ENCODE measurements at places on chromosomes 4 and X.

GRCh38 chrX:155001873-155002272 lies 20.6 kb downstream of the F8 start:
- DNase-seq: no peak

GRCh38 chr4:68109868-68110267 lies 19.8 kb downstream of the TMPRSS11F start:
- DNase-seq: no peak

DNA sequence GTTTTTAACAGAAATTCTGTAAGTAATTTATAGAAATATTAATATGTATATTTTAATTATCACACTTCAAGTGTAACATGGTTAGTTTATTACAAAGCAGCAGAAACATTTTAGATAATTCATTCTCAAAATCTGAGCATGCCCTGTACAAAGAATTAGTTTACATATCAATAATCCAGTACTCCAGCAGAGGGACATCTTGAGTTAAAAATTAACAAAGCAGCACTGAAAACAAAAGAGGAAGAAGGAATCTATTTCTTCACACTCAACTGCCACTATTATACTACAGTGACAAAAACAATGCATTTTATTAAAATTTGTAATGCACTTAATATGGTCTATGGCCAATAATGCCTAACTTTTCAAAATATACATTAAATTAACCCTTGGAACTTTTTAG lies 179.1 kb upstream of the KLHL4 start:
- DNase-seq: no peak

DNA sequence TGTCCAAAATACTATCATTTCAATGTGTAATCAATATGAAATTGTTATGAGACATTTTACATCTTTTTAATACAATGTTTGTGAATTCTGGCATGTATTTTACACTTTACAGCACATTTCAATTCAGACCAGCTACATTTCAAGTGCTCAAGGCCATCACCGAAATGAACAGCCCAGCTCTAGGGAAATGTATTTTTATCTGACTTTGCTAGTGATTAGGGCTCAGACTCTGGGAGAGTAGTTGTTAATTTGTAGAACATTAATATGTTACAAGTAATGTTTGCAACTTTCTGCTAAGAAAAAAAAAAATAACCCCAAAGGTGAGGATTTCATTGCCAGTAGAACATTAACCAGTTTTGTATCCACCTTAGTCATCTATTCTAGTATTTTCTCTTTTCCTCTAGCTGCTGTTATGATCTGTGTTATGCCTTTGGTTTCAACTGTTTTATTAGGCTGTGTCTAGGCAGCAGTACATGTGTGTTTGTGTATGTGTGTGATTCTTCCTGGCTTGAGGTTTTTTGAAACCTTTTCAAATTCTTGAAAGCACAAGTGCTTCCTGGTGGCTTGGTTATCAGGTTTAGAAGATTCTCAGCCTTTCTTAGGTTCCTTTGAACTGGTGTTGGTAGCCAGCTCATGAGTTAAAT lies 125.9 kb downstream of the NSUN7 start:
- DNase-seq: no peak

GRCh38 chrX:39904816-39905537 lies 192.8 kb downstream of the BCOR start:
- DNase-seq: no peak

- no peak for DNase-seq
Measured at GRCh38 chr4:6020613-6021012, 2.4 kb upstream of the C4orf50 start.

DNA sequence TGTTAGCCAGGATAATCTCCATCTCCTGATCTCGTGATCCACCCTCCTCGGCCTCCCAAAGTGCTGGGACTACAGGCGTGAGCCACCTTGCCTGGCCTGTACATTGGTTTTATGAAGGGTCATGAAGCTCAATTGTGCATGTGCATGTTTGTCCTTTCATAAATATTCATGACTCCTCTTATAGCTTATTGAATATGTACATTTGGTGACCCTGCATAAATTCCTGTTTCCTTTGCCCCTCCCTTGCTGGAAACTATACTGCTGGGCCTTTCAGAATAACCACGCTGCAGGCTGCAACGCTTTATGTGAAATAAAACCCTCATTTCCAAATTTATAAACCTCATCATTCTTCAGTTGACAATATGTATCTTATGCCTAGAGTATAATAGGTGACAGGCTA lies 978.0 kb upstream of the LCORL start:
- DNase-seq: no peak

GRCh38 chrX:100085846-100086245 lies 324.2 kb downstream of the PCDH19 start:
- DNase-seq: no peak

DNA sequence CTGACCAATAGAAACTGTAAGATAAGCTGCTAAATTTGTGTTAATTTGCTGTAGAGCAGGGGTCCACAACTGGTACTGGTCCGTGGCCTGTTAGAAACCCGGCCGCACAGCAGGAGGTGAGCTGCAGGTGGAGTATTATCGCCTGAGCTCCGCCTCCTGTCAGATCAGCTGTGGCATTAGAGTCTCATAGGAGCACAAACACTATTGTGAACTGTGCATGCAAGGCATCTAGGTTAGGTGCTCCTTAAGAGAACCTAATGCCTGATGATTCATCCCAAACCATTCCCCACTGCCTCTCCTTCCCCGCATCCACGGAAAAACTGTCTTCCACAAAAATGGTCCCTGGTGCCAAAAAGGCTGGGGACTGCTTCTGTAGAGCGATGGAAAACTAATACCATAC lies 19.7 kb downstream of the FBXW7 start:
- no peak for DNase-seq

DNA sequence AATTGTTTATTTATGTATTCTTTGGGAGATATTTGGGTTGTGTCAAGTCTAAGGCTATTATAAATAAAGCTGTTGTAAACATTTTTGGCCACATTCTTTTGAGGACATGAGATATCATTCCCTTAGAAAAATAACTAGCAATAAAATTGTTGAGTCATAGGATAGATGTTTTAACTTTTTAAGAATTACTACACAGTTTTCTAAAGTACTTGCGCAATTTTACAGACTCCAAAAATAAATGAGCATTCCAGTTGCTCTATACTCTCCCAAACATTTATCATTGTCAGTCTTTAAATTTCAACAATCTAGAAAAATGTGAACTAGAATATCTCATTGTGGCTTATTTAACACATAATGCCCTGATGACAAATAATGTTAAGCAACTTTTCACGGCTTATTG lies 189.1 kb upstream of the ADGRL3 start:
- DNase-seq: no peak

- DNase-seq: no peak
Measured at GRCh38 chrX:153862369-153863250, 23.4 kb downstream of the L1CAM start.

DNA sequence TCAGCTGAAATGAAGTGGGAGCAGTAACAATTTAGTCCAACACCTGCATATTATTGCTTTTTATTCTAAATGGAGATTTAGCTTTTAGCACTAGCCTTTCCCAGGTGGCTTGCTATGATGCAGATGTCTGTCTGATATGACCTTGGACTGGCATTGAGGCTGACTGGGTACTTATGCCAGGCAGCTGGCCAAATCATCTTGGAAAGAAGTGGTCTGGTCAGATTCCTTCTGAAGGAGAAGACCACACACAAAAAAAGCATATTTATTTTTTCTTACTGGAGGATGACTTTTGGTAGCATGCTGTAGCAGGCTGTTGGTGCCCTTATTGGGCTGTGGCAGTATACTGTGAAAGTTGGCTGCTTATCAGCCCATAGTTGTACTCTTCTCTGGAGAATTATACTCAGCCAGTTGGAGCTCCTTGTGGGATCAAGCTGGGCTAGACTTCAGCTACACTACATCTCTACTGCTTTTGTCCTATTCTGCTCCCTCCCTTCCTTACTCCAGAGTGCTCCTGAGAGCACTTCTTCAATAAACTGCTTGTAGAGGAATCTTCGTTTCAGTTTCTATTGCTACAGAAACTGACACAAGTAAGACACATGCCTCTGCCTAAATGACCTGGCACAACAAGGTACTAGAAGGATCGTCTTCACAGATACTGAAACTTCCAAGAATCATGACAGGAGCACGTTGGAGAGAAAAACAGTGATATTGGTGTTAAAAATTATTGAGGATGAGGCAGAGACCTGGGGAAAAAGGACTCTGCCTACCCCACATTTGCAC lies 196.8 kb upstream of the RPS6KA3 start:
- DNase-seq: no peak

DNA sequence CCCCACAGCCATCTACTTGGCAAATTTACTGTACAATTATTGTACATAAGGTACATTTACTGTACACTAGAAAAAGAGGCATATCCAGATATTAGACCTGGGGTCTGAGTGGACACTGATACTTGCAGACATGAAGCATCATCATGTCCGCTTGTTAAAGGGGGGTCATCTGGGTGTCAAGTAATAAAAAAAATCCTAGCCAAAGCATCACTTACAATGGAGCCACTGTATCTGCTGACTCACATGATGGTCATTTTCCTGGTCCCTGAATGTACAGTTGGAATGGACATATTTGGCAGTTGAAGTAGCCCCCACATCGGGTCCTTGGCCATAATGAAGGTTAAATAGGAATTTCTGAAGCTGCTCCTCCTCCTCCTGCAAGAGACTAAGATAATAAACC lies 228.8 kb downstream of the THOC2 start:
- no peak for DNase-seq

DNA sequence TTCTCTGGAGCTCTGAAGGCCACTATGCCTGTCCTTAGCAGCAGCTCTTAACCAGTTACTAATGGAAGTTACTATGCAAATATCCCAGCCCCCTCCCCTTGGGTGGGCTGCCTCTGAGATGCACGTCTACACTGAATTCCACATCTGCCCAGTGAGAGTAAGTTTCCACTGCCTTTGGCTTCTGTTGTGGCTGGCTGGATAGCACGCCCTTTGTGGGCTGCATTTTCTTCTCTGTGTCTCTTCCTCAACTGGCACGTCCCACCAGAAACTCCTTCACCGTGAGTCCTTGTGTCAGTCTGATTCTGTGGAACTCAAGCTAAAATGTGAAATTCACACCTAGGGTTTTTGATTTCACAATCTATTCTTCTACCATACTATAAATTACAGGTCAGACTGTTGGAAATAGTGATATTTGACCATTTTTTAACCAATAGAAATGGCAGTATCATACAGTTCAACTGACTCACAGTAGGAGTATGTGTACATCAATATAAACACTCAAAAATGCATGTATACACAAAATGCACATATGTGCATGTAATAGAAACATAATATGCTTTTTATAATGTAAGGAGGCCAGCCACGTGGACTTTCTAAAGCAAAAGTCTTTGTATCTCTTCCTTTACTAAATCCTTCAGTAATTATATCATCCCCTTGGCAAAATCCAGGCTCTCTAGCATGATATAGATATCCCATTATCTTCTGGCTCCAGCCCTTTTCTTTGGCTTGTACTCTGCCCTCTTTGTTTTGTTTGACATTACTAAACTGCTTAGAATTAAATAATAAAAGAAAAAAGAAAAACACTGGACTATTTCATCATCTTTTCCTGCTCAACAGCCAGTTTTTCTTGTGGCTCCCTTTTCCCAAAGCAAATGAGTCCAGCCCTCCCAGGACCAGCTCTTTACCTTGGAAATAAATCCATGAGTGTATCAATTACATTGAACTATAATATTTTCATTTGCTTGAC lies 33.2 kb upstream of the LDB2 start:
- no peak for DNase-seq

- DNase-seq: no peak
Measured at GRCh38 chrX:13545726-13546125, 23.7 kb upstream of the EGFL6 start.

GRCh38 chr4:174521800-174522182 lies 497 bp downstream of the HPGD start:
- no peak for DNase-seq

- no peak for DNase-seq
Measured at GRCh38 chr4:18664171-18664570, 642.6 kb upstream of the LCORL start.

DNA sequence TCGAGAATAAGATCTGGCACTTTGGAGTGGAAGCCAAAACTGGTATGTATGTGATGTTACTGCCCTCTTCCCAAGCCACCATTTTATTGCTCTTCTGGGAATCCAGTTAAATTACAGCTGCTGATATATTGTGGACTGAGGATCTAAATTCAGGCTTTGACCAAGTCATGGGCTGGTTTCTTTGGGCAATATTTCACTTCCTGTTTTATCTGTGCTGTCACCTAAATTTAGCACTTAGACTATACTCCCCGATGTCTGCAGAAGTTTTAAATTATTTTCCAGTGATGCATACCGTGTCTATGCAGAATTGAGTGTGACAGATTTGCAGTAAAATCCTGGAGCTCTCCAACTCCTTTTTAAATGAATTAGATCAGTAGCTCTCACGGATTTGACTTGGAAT lies 100.0 kb downstream of the TEX13A start:
- no peak for DNase-seq

GRCh38 chrX:39726771-39727170 lies 371.0 kb downstream of the BCOR start:
- no peak for DNase-seq

DNA sequence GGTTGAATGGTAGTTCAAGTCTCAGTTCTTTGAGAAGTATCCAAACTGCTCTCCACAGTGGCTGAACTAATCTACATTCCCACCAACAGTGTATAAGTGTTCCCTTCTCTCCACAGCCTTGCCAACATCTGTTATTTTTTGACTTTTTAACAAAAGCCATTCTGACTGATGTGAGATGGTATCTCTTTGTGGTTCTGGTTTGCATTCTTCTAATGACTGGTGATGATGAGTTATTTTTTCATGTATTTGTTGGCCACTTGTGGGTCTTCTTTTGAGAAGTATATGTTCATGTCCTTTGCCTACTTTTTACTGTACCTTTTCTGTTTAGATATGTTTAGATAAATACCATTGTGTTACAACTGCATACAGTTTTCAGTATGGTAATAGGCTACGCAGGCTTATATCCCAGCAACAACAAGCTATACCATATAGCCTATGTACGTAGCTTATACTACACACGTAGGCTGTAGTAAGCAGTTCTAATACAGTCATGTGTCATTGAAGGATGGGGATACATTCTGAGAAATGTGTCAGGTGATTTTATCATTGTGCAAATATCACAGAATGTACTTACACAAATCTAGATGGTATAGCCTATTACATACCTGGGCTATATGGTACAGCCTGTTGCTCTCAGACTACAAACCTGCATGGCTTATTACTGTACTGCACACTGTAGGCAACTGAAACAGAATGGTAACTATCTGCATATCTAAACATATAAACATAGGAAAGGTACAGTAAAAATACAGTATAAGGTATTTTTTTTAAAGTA lies 28.1 kb downstream of the KLHL8 start:
- DNase-seq: no peak

GRCh38 chrX:140480765-140481164 lies 24.1 kb downstream of the SOX3 start:
- no peak for DNase-seq

DNA sequence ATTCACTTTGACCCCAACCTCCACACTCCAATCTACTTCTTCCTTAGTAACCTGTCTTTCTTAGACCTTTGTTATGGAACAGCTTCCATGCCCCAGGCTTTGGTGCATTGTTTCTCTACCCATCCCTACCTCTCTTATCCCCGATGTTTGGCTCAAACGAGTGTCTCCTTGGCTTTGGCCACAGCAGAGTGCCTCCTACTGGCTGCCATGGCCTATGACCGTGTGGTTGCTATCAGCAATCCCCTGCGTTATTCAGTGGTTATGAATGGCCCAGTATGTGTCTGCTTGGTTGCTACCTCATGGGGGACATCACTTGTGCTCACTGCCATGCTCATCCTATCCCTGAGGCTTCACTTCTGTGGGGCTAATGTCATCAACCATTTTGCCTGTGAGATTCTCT lies 344 bp downstream of the OR13H1 start:
- DNase-seq: no peak
